Occipital lobe (tissue), 3 donors: ENCODE measurements at places on chromosomes 5 and 9. TPM values are rescaled to one million over a fixed set of nuclear protein-coding genes. Genes with fewer than 3 reads are reported as not detected.

CTXN3 gene
- 1.1 TPM for total RNA-seq

RETREG1 gene
- total RNA-seq, result 71.3 TPM

PCDHA6 gene
- total RNA-seq, result 24.8 TPM

SLC12A2 gene
- 59.1 TPM for total RNA-seq

ELP1 gene
- total RNA-seq, result 52.7 TPM

TGFBI gene
- 4.2 TPM for total RNA-seq

CNTNAP3B gene
- total RNA-seq, result 68.5 TPM

C9 gene
- not detected for total RNA-seq

LCN12 gene
- total RNA-seq, result not detected

FOXI1 gene
- total RNA-seq, result not detected

GABRA6 gene
- total RNA-seq, result 0.31 TPM

PCDHGA11 gene
- 16.4 TPM for total RNA-seq

EPB41L4A gene
- total RNA-seq, result 78.8 TPM

SOX30 gene
- total RNA-seq, result not detected

GALT gene
- 32.4 TPM for total RNA-seq

SLC6A7 gene
- 0.62 TPM for total RNA-seq

PCDH12 gene
- total RNA-seq, result 2.8 TPM

TIGD6 gene
- total RNA-seq, result 5.1 TPM

CCDC69 gene
- total RNA-seq, result 0.78 TPM

TBC1D2 gene
- total RNA-seq, result 1.9 TPM

BTNL8 gene
- total RNA-seq, result not detected

OR1Q1 gene
- not detected for total RNA-seq

RNF180 gene
- 102 TPM for total RNA-seq

RPL35 gene
- total RNA-seq, result 686 TPM

CTSL gene
- total RNA-seq, result 40.4 TPM

LHX3 gene
- total RNA-seq, result not detected

ZFP37 gene
- total RNA-seq, result 27.8 TPM

AGXT2 gene
- not detected for total RNA-seq

STPG3 gene
- total RNA-seq, result not detected

RMI1 gene
- 18.6 TPM for total RNA-seq

CDX1 gene
- total RNA-seq, result not detected

MCIDAS gene
- total RNA-seq, result not detected

PCDHGB1 gene
- total RNA-seq, result 7.8 TPM

PKN3 gene
- 0.31 TPM for total RNA-seq

IL31RA gene
- total RNA-seq, result 0.16 TPM

C9orf50 gene
- total RNA-seq, result not detected

ARHGAP26 gene
- 10.6 TPM for total RNA-seq

GRIN1 gene
- total RNA-seq, result 31.2 TPM

PTGER4 gene
- 3.3 TPM for total RNA-seq

CDH10 gene
- total RNA-seq, result 50.1 TPM

C1QTNF2 gene
- total RNA-seq, result 3.1 TPM

PTPDC1 gene
- total RNA-seq, result 20.0 TPM

RNF183 gene
- total RNA-seq, result not detected

LECT2 gene
- not detected for total RNA-seq

ROPN1L gene
- total RNA-seq, result 1.9 TPM

TNFSF15 gene
- 0.16 TPM for total RNA-seq

VLDLR gene
- 45.7 TPM for total RNA-seq
